ENCODE measurements at places on chromosomes 12 and 14.

DNA sequence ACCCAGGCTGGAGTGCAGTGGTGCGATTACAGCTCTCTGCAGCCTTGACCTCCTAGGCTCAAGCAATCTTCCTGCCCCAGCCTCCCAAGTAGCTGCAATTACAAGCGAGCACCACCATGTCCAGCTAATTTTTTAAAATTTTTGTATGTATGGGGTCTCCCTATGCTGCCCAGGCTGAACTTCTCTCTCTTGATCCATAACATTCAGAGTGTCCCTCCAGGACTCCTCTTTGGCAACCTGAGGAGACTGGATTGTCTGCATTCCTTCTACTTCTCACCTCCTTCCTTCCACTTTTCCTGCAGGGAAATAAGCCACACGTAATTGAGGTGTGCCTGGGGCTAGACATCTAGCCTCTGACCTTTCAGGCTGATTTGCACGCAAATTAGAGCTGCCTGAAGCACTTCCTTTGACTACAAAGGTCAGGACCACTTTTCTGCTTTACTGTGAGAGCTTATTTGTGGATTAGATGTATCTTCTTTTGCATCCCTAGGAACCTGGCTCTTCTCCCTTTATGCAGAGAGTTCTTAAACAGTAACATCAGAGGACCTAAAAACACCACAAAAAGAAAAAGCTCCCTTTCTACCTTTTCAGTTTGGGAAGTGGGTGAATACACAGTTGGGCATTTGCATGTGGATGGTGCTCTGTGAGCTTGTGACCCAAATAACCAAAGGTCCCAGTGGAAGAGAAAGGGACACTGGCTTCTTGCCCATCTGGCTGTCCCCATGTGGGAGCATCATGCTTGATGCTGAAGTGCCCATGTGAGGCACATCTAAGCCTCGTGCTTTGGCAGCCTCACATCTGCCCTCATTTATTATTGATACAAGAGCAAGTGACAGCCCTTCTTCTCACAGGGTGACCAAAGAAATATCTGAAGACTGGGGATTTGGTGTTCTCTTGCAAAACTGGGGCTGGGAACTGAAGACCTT is 33.5 kb downstream of the PYGL start:
- DNase-seq = no peak

DNA sequence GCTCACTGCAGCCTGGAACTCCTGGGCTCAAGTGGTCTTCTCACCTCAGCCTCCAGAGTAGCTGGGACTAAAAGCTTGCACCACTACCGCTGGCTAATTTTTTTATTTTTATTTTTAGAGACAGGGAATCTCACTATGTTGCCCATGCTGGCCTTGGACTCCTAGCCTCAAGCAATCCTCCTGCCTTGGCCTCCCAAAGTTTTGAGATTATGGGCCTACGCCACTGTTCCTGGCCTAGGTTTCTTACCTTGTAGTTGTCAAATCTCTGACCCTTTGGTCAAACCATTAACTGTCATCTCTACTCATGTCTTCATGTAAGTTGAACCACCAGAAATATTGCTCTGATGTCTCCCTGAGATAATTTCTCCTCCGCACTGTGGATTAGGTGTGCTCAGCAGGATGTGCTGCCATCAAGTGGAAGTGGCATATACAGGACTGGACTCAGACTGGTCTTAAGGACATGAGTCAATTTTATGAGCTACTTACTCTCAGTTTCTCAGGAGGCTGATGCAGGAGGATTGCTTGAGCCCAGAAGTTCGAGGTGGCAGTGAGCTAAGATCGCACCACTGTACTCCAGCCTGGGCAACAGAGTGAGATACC is 28.5 kb downstream of the ACTR6 start:
- no peak for DNase-seq

- no peak for DNase-seq
Observed at GRCh38 chr14:64201296-64201695, 92.9 kb downstream of the ESR2 start.

DNA sequence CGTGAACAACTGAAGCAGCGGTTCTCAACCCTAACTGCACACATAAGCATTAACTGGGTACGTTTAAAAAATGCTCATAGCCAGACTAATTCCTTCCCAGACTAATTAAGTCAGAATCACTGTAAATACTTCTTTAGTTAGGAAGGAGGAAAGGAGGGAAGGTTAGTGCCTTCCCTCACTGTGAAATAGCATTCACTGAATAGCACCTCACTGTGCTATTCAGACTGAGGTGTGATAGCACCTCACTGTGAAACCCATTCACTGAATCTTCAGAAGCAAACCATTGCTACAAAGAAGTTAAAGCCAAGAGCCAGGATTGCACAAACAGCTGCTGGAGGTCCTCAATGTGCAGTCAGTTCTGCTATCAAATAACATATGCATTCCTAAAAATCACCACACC is 58.8 kb downstream of the RTN1 start:
- no peak for DNase-seq

- DNase-seq = no peak
Observed at GRCh38 chr12:67147447-67147846, 121.7 kb upstream of the CAND1 start.

DNA sequence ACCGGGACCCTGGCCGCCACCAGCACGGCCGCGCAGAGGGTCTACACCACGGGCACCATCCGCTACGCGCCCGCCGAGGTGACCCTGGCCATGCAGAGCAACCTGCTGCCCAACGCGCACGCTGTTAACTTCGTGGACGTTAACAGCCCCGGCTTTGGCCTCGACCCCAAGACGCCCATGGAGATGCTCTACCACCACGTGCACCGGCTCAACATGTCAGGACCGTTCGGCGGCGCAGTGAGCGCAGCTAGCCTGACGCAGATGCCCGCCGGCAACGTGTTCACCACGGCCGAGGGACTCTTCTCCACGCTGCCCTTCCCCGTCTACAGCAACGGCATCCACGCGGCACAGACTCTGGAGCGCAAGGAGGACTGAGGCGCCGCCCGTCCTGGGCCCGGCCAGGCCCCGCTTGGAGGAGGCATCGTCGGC is 150.1 kb downstream of the EGLN3 start:
- DNase-seq = no peak

- DNase-seq = no peak
Observed at GRCh38 chr12:29346769-29347421, 34.1 kb downstream of the ERGIC2 start.

DNA sequence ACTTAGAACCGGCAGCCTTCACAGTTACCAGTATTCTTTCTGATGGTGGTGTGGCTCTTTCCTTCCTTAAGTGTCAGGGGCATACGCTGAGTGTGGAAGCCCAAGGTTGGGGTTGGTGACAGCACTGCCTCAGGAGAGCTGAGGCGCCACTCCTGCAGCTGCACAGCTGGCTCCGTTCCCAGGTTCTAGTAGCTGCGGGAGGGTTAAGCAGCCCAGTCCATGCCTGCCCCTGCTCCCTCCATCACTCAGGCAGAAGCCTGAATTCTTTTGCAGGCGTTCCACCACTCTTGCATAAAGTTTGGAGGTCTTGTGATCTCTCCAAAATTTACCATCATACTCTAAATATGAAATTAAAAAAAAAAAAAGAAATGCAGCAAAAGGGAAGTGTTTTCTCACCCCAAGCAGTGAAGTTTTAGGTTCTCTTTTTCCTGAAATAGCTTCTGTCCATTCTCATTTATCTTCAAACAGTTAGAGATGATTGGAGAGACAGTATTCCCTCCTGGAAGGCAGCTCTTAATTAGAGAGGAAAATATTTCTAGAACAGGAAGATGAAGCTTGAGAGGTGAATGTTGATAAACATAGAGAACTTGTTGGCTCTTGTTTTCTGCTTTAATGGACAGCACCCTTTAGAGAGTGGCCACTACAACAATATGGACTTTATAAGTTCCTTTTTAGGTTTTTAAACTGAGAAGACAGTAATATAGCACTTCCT is 136.1 kb downstream of the FGD4 start:
- DNase-seq = no peak

DNA sequence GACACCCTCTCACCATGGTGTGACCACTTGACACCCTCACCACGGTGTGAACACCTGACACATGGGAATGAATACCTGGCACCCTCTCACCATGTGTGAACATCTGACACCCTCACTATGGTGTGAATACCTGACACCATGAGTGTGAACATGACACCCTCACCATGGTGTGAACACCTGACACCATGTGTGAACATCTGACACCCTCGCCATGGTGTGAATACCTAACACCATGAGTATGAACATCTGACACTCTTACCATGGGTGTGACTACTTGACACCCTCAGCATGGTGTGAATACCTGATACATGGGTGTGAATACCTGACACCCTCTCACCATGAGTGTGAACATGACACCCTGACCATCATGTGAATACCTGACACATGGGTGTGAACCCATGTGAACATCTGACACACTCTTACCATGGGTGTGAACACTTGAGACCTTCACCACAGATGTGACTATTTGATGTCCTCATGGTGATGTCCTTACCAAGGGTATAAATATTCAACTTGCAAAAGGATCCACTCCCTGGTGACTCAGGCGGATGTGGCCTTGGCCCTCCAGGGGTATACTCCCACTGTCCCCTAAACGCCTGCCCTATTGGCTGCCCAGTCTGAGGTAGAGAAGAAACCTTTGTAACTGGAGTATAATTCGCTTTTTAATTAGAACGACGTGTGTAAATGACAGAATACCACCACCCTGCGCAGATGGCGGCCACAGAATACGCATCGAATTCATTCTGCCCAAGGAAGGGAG is 29.1 kb downstream of the RFLNA start:
- no peak for DNase-seq

GRCh38 chr12:25131270-25131669 is 63.7 kb downstream of the DNAI7 start:
- no peak for DNase-seq

DNA sequence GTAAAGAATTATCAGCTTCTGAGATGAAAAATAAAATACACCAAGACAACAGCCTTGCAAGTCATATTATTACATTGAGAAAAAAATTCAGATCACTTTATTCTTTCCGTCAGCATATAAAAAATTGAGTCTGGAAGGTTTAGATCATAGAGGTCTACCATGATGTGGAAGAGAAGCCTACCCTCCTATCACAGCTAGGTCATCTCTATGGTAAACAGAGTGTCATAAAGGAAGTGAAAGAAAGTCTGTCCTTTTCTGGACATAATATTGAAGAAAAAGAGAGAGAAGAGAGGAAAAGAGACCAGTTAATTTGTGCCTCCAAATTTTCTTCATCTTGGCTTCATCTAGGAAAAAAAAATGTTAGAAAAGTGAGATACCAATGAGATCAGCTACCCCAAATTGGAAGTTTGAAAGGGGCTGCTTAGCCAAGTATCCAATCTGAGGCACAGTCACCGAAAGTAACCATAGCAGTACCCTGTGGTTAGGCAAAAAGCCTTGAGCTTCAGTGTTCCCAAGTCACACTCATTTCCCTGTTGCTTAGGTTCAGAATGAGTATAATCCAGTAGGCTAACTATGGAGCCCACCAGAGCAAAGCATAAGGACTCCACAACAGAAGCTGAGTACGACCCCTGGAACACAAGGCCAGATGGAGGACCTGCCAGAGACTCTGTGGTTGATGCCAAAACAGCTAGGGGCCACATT is 38.1 kb downstream of the DUSP6 start:
- DNase-seq = no peak

DNA sequence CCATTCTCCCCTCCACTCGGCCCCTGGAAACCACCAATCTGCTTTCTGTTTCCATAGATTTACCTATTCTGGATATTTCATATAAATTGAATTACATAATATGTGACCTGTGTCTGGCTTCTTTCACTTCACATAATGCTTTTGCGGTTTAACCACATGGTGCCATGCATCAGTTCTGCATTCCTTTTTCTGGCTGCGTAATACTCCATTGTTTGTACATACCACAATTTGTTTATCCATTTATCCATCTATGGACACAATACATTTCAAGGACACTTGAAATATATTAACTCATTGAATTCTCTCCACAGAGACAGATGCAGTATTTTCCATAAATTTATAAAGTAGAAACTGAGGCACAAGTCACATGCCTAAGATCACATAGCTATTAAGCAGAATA is 110.3 kb upstream of the ETV6 start:
- no peak for DNase-seq

DNA sequence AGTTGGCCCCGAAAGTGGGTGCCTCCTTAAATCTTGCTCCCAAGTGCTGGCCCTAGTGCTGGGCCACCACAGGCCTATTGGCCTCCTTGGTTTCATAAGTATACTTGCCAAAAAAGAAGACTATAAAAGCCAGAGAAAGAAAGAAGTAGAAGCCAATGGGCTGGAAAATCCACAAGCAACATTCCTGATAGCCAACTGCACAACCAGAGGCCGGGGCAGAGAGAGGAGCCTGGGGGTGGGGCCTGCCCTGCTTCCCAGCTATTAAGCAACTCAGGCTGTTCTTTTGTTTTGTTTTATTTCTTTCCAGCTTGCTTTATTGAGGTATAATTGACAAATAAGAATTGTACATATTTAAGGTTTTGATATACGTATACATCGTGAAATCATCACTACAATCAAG is 177.2 kb upstream of the NTF3 start:
- no peak for DNase-seq

GRCh38 chr14:94098326-94098992 is 12.1 kb upstream of the IFI27 start:
- no peak for DNase-seq

DNA sequence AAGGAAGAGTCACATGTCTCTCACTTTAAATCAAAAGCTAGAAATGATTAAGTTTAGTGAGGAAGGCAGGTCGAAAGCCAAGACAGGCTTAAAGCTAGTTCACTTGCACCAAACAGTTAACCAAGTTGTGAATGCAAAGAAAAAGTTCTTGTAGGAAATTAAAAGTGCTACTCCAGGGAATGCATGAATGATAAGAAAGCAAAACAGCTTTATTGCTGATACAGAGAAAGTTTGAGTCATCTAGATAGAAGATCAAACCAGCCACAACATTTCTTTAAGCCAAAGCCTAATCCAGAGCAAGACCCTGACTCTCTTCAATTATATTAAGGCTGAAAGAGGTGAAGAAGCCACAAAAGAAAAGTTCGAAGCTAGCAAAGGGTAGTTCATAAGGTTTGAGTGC is 193.6 kb downstream of the MSRB3 start:
- no peak for DNase-seq

GRCh38 chr12:21771311-21771710 is 3.2 kb downstream of the KCNJ8 start:
- no peak for DNase-seq

GRCh38 chr12:32223941-32224340 is 117.3 kb downstream of the BICD1 start:
- DNase-seq = no peak

GRCh38 chr14:100384819-100385813 is 62.0 kb downstream of the SLC25A47 start:
- no peak for DNase-seq

DNA sequence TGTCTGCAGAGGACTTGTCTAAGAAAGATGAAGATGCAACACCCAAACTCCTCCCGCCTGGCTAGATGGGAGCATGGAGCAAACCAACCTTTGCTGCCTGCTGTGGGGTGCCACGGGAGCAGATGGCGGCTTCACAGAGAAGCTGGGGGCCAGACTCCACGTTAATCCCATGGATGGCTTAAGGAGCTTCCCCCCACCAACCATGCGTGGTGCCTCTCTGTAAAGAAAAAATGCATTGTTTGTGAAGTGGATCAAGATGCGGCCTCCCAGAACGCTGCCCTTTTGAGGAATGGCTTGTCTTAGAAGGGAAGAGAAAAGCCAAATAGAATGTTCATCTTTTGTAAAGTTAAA is 15.6 kb downstream of the MVK start:
- no peak for DNase-seq
